Stimulated activated CD8-positive, alpha-beta memory T cell treated with anti-CD3 and anti-CD28 coated beads, Interleukin-4, amount 100 ng/mL, for 48 hours (primary cell): ENCODE measurements at places on chromosomes 1 and 21.

- DNase-seq = no peak
These were observed 9.5 kb upstream of the SLC19A2 start for GRCh38 chr1:169495046-169495775.

GRCh38 chr1:183640193-183640592, 4.6 kb upstream of the ARPC5 start:
- DNase-seq = no peak

- DNase-seq = no peak
These were observed 22.0 kb downstream of the TSPAN2 start for GRCh38 chr1:115067161-115067859.

DNA sequence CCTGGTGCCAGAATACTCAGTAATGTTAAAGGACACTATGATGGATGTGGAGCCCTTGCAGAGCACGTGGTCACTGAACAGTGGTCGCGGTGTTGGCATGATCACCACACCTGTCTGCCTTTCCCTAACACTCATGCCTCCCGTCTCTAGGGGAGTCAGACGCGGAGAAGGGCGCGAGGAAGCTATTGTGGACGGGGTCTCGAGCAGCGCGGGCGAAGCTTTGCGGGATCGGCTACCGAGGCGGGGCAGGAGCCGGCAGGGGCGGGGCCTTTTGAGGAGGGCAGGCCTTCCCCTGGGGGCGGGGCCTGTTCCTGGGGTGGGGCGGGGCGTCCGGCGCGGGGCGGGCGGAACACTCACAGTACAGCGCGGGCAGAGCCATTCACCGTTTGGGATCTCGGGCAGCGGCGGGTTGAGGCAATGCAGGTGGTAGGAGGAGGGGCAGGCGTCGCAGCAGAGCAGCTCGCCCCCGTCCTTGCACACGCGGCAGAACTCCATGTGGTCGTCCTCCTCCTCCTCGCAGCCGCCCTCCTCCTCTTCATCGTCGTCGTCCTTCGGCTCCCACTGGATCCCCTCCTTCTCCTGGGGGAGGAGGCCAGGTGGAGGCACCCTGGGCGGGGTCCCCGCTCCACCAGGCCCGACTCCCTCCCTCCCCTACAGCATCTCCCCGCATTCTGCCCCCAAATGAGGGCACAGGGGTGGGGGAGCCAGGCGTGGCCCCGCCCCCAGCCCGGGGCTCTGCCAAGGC, 31.5 kb downstream of the CHD5 start:
- DNase-seq = peak; percentile 83

- DNase-seq = no peak
These were observed at the start of gene PTPRC for GRCh38 chr1:198638894-198639635. PTPRC (plus strand) TSS chr1:198639040; CDS start chr1:198639269, 229 bp downstream.

DNA sequence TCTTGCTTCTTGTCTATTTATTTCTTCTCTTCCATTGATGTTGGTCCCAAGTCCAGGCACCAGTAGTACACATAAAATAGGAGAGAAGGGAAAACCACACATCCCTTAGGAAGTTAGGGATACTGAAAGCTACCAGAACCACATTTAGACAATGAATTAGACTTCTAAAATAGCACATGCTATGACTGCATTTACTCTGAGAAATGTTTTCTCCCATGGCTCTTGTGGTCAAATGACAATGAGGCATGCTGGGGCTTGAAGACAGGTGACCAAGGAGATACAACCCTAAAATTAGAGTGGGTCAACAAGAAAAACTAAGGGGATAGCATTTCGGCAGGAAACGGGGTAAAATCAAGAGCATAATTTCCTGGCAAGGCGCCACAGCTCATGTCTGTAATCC, 17.1 kb downstream of the MTOR start:
- no peak for DNase-seq
